ENCODE measurements at places on chromosomes 12 and 14. TPM values are rescaled to one million over a fixed set of nuclear protein-coding genes. Genes with fewer than 3 reads are reported as not detected.

The LRTM2 gene
- total RNA-seq, result not detected

The NCAPD2 gene
- total RNA-seq, result 46.1 TPM

The TMEM30B gene
- total RNA-seq, result 30.4 TPM

The SARNP gene
- 51.7 TPM for total RNA-seq

The C3AR1 gene
- 0.66 TPM for total RNA-seq

DNA sequence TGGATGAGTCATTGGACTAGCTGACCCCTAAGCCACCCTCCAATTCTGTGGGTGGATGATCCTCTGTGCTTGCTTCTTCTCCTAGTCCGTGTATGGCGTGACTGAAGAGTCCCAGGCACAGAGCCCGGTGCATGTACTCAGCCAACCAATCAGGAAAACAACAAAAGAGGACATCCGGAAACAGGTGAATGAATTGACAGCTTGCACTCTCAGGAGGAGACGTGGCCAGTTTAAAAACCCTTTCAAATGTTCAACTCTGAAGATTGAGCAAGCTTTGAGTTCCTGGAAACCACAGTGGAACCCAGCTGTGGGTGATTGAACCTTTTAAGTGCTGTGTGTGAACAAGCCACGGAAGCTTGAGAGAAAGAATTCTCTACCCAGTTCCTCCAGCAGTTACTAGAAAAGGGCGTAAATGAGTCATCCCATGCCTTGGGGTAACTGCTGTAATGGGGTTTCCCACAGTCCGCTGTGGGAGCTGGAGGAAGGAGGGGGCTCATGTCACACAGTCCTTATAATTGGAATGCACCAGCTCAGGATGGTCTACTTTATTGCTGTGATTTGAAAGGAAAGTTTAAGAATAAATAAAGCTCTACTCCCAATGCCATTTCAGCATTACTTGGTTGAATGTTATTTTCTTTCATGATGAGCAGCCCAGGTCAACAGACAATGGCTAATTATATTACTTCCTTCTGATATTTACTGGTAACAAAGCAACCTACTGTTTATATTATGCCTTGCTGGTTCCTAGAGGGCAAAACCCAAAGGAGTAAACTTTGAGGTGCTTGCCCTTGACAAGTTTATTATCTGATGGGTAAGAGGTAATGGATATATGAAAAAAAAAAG, 417.0 kb downstream of the DPF3 start:
- H3K4me1 ChIP-seq, result no peaks in the 10 kb centered on the region
- H3K4me3 ChIP-seq, result no peak overlapping the region
- no peak overlapping the region for H3K27ac ChIP-seq
- DNase-seq, result no peak
- no peaks in the 10 kb centered on the region for H3K36me3 ChIP-seq
- H3K27me3 ChIP-seq, result no peaks in the 10 kb centered on the region

- no peak overlapping the region for H3K27ac ChIP-seq
- peaks cover 5% of the 10 kb centered on the region for H3K4me1 ChIP-seq
- no peak overlapping the region for H3K4me3 ChIP-seq
- H3K36me3 ChIP-seq, result no peaks in the 10 kb centered on the region
Observed at GRCh38 chr12:45324391-45324790, 108.5 kb downstream of the ANO6 start.

GRCh38 chr12:2625289-2625612, 169.5 kb upstream of the FKBP4 start:
- no peak overlapping the region for H3K27ac ChIP-seq
- peaks cover 3% of the 10 kb centered on the region for H3K27me3 ChIP-seq
- no peaks in the 10 kb centered on the region for H3K36me3 ChIP-seq
- no peak overlapping the region for H3K4me3 ChIP-seq

GRCh38 chr12:56645201-56645716, 525 bp downstream of the ATP5F1B start:
- H3K4me3 ChIP-seq, result peak overlapping the region; percentile 25
- H3K36me3 ChIP-seq, result peaks cover 7% of the 10 kb centered on the region
- H3K4me1 ChIP-seq, result peaks cover 32% of the 10 kb centered on the region
- DNase-seq, result no peak
- peak overlapping the region; percentile 91 for H3K27ac ChIP-seq
- H3K27me3 ChIP-seq, result no peaks in the 10 kb centered on the region

GRCh38 chr12:121190523-121191031, 19.4 kb upstream of the P2RX4 start:
- no peak overlapping the region for H3K27ac ChIP-seq
- no peaks in the 10 kb centered on the region for H3K4me1 ChIP-seq
- no peaks in the 10 kb centered on the region for H3K27me3 ChIP-seq
- H3K4me3 ChIP-seq, result no peak overlapping the region
- DNase-seq, result no peak

GRCh38 chr12:114011711-114012110, 45.6 kb upstream of the RBM19 start:
- no peak for DNase-seq
- H3K27me3 ChIP-seq, result no peaks in the 10 kb centered on the region
- H3K4me3 ChIP-seq, result no peak overlapping the region
- no peak overlapping the region for H3K27ac ChIP-seq
- no peaks in the 10 kb centered on the region for H3K36me3 ChIP-seq
- no peaks in the 10 kb centered on the region for H3K4me1 ChIP-seq

DNA sequence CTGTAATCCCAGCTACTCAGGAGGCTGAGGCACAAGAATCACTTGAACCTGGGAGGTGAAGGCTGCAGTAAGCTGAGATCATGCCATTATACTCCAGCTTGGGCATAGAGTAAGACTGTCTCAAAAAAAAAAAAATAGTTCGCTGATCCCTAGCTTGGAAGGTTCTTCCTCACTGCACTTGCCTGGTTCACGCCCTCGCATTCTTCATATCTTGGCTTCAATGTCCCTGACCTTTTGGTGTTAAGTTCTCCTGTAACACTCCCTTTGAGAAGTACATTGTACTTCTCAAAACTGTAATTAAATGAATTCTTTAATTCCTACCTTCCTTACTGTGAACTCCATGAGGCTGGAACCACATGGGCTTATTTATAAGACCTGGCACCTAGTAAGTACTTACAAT, 16.5 kb upstream of the TPCN1 start:
- DNase-seq, result no peak
- H3K4me1 ChIP-seq, result peaks cover 45% of the 10 kb centered on the region
- H3K27ac ChIP-seq, result no peak overlapping the region
- no peaks in the 10 kb centered on the region for H3K27me3 ChIP-seq
- H3K36me3 ChIP-seq, result no peaks in the 10 kb centered on the region

DNA sequence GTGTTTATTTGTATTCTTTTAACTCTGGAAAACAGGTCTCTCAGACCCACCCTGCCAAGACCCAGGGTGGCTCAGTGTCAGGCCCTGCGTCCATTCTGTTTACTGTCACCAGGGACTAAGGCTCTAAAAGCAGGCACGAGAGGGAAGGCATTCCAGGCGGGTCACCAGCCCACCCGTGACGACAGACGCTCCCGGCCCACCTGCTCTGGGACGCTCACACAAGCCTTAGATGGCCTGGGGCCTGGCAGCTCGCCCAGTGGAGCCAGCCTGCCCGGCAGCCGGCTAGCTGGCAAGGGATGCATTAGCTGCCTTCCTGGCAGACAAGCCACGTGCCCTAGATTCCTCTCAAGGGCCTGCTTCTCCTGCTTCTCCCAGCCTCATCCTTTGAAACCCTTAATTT, 9.2 kb upstream of the NUAK1 start:
- DNase-seq, result peak; percentile 74
- H3K4me1 ChIP-seq, result peaks cover 22% of the 10 kb centered on the region
- no peak overlapping the region for H3K4me3 ChIP-seq
- peak overlapping the region; percentile 32 for H3K27ac ChIP-seq
- no peaks in the 10 kb centered on the region for H3K27me3 ChIP-seq
- H3K36me3 ChIP-seq, result no peaks in the 10 kb centered on the region

GRCh38 chr14:23557521-23557920, 1.4 kb downstream of the THTPA start:
- DNase-seq, result no peak
- H3K27me3 ChIP-seq, result no peaks in the 10 kb centered on the region
- H3K4me1 ChIP-seq, result peaks cover 20% of the 10 kb centered on the region
- H3K36me3 ChIP-seq, result no peaks in the 10 kb centered on the region
- no peak overlapping the region for H3K27ac ChIP-seq
- H3K4me3 ChIP-seq, result no peak overlapping the region

GRCh38 chr12:118109088-118109487, 5.3 kb upstream of the VSIG10 start:
- H3K27me3 ChIP-seq, result no peaks in the 10 kb centered on the region
- no peaks in the 10 kb centered on the region for H3K36me3 ChIP-seq
- no peak overlapping the region for H3K27ac ChIP-seq
- no peak for DNase-seq
- no peaks in the 10 kb centered on the region for H3K4me1 ChIP-seq

All from body of pancreas (tissue), 4 donors.